ENCODE measurements at places on chromosomes 3 and 15.

GRCh38 chr3:100419406-100419805 lies 18.1 kb downstream of the LNP1 start:
- no peak for DNase-seq

DNA sequence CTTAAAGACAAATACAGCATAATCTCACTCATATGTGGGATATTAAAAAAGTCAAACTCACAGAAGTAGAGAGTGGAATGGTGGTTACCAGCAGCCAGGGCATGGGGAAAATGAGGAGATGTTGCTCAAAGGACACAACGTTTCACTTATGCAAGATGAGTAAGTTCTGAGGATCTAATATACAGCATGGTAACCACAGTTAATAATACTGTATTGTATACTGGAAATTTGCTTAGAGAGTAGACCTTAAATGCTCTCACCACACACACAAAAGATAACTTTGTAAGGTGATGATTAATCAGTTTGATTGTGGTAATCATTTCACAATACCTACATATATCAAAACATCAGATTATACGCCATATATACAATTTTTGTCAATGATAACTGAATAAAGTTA lies 60.0 kb downstream of the MYH15 start:
- DNase-seq, result no peak

DNA sequence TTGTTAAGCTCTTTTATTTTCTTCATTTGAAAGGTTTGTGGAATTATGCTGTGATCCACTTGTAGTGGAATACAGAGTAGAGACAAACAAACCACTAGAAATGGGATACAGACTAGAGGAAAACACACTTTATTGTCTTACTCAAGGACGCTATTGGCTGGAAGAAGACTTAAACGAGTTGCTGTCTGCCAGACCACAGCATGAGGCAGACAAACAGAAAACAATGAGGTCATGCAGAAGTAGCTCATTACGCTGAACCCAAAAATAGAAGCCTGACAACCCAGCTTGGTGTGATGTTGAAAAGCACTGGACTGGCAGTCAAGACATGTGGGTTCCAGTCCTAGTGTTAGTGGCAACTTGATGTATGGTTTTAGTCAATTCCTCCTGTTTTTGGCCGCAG lies 62.4 kb upstream of the P3H2 start:
- DNase-seq, result peak; percentile 94

DNA sequence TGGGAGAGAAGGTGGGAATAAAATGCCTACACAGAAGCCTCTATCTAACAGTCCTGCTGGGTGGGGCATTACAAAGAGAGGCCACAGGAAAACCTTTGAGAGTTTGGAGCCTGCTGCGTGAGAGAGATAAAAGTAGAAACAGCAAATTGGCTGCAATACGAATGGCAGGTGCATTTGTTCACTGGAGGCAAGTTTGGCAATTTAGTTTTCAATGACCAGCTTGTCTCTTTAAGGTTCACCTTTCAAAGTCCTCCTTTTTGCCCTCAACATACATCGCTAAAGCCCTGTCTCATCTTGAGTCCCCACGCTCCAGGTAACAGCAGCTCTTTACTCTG lies 405.7 kb downstream of the LSAMP start:
- no peak for DNase-seq

DNA sequence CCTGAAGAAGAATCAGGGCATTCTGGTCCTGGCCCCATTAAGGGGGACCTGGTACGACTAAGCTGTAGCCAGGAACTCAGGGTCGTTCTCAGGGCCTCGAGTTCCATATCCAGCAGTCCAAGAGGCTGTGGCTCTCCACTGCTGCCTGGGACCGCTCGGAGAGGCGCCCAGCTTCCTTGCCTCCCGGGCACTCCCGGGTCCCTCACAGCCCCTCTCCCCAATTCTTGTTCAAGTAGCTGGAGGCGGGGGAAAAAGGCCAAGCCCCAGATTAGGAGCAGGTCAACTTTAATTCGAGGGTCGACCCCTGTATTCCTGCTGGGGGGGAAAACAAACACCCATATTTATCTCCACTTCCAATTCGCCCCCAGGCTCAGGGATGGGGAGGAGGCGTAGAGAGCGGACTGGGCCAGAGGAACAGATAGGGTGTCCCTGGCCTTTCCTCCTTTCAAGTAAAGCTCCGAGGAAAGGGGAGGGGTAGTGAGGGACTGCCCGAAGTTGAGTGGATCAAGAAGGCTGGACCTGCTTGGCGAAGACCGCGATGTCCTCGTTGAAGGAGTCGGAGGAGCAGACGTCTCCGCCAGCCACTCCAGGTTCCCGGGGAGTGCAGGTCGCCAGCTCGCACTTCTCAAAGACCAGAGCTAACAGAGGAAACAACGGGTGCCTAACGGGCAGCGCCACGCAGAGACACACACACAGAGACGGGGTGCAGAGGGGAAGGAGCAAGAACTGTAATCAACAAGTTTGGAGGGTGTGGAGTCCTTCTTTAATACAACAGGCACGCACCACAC lies 4.4 kb downstream of the MEIS2 start:
- DNase-seq, result no peak

DNA sequence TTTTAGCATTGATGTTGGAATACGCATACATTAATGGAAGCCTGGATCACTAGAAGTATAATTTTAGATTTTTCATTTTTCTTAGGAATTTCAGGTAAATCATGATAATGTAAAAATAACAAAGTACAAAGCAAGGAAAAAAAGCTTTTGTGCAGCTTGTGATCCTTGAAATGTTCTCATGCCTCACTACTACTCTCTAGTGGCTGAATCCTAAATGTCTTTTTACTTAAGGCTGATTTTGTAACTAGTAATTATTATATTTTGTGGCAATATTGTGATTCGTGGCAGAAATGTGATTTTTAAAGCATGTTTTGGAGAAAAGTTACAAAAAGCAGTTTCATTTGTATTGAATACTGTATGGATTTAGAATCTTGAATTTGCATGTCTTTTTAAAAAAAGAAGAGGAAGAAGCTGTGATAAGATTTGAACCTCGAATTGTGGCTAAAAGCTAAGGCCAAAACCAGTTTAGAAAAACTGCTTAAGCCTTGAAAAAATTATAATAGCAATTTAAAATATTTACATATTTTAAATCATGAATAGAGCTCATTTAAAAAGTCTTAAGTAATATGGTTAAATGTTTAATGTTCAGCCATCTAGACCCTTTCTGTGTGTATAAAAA lies 39.0 kb downstream of the U2SURP start:
- peak; percentile 34 for DNase-seq

DNA sequence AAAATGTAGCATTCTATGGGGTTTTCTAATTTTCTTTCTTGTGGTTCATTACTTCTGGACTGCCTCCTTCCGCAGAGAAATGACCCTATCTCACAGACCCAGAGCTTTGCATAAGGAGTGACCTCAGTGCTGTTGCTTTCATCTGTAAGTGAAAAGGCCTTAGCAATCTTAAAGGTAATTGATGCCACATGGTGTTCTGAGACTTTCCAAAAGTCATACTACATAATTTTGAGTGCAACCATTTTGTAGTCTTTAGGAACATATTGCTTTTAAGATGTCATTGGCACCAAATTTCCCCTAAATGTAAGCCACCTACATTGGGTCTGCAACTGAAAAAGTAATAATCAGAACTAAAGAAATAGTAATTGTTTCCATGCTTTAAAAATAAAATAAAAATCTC lies 9.2 kb upstream of the HHLA2 start:
- DNase-seq, result no peak

DNA sequence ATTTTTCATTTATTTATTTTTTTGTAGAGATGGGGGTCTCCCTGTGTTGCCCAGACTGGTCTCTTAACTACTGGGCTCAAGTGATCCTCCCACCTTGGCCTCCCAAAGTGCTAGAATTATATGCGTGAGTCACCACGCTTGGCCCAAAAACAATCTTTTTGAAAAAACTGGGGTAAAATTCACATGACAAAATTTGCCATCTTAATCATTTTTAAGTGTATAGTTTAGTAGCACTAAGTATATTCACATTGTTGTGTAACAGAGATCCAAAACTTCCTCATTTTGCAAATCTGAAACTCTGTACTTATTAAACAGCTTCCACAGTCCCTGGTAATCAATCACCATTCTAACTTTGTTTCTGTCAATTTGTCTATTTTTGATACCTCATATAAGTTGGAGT lies 5.2 kb downstream of the SNX1 start:
- no peak for DNase-seq
